Activated CD4-positive, alpha-beta T cell treated with anti-CD3 and anti-CD28 coated beads, Interleukin-2, amount 50 U/mL, for 24 hours (primary cell): ENCODE measurements at places on chromosomes 1 and 21.

- no peak for DNase-seq
Measured at GRCh38 chr1:12772520-12772919, 1.0 kb upstream of the PRAMEF12 start.

DNA sequence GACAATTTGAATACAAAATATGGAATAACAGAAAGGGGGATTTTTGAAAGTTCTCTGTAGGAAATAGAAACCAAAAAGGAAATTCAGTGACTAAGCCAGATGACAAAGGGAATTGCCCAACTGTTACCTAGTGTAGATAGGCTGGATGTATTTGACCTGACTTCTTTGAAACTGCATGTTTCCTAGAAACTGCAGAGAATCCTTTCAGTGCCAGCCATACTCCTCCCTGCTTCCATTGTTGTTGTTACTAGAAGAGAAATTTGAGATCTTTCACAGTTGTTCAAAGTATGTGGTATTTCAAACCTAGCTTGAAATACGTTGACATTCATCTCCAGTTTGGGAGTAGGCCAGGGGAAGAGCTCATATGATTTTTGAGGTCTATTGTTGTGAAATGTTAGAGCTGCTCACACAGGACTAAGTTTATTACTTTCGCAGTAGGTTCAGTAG, 1.8 kb upstream of the GBP5 start:
- no peak for DNase-seq

GRCh38 chr1:216902669-216903381, 179.6 kb upstream of the ESRRG start:
- DNase-seq, result no peak

- DNase-seq, result no peak
Measured at GRCh38 chr1:16068356-16069270, 4.8 kb downstream of the FAM131C start.

- DNase-seq, result no peak
Measured at GRCh38 chr21:14690886-14691285, 144.8 kb upstream of the SAMSN1 start.
